ENCODE measurements at places on chromosomes 5 and 9.
A peak's percentile ranks its signal among the peaks of the same experiment; 100 is the strongest.

- no peak for DNase-seq
Measured at GRCh38 chr5:82019342-82020138, 47.7 kb downstream of the ATG10 start.

- no peak for DNase-seq
Measured at GRCh38 chr9:95754533-95755420, 120.7 kb upstream of the ERCC6L2 start.

DNA sequence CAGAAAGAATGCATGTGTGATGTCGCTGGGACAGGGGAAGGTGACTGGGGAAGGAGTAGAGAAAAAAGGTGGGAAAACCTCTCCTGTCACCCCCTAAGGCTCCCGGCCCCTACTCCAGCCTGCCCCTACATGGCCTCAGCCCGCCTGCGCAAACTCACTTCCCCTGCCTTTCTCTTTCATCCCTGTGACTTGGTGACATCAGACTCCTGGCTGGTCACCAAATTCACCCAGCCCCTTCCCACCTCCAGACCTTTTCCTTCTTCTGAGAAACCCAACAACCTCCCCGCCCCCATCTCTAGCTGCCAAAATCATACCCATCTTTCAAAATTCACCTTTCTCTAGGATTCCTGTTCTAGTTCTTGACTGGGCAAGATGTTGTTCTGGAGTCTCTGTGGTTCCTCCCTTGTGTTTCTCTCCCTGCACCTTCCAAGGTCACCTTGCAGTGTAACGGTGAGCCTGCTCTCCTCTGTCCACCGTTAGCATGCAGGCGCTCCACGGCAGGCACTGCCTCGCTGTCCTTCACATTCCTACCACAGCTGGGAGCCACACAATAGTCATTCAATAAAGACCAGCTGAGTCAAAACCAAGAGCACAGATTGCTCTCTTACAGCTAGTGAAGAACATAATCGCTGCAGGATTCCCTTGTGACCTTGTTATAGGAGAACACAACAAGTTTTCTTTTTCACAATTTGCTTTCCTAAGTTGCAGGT is 134.5 kb downstream of the FANCC start:
- DNase-seq, result peak; percentile 39

GRCh38 chr5:81075041-81075440 is 114.9 kb downstream of the RASGRF2 start:
- no peak for DNase-seq

All from tibial nerve (tissue), 4 donors.